Activated CD4-positive, alpha-beta T cell treated with anti-CD3 and anti-CD28 coated beads, Interleukin-2, amount 10 ng/mL, durations not matched to agents 7 days and 5 days (primary cell): ENCODE measurements at places on chromosomes 7 and 10.
A peak's percentile ranks its signal among the peaks of the same experiment; 100 is the strongest.

DNA sequence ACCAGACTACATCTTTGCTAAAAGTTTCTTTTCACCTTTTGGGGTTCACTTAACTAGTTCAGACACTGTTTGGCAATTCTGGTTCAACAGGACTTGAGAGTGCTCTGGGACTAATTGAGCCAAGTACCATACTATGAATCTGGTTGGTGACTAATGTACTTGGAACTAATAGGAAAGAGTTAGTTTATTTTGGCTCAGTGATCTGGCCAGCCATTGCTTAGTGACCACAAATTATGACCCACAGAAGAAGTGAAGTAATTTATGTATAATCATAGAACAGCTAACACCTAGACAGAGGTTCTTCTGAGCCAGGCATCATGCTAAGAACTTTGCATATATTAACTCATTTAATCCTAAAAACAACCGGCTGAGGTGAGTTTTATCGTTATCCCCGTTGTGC is 126.5 kb upstream of the JCAD start:
- DNase-seq, result no peak

DNA sequence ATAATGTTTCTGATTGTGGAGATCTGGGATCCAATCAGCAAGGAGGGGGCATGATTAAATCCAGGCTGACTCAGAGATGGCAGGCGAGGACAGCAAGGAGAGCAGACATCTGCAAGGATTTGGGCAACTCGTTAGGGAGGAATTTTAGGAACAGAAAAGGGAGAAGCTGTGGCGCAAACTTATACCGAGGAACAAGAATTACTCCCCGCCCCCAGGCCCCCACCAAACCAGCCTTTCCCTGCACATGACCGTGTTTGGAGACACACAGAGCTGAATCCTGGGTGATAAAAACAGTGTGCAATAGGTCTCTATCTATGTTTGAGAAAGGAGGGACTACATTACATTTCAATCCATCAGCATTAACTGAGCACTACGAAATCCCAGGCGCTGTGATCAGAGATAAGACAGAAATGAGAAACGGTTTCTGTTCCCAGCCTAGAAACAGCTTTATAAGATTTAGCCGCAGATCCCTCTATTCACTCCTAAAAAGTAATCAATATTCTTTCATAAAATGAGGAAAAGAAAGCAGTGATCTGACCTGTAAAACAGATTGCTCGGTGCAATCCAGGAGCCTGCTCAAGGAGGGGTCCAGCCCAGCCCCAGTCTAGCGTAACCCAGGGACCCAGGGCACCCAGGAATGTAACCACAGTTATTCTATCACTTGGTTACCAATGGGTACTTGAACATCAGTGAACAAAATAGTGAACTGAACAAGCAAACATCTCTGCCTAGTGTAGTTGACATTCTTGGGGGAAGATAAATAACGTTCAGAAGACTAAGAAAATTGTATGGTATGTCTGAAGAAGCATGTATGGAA is 37.2 kb upstream of the RAPGEF5 start:
- no peak for DNase-seq

- DNase-seq, result no peak
Observed at GRCh38 chr7:132878204-132878919, 203.5 kb downstream of the CHCHD3 start.

GRCh38 chr10:129849452-129849750 is 114.7 kb downstream of the EBF3 start:
- no peak for DNase-seq

- no peak for DNase-seq
Observed at GRCh38 chr10:111079241-111079760, 2.5 kb downstream of the ADRA2A start.

DNA sequence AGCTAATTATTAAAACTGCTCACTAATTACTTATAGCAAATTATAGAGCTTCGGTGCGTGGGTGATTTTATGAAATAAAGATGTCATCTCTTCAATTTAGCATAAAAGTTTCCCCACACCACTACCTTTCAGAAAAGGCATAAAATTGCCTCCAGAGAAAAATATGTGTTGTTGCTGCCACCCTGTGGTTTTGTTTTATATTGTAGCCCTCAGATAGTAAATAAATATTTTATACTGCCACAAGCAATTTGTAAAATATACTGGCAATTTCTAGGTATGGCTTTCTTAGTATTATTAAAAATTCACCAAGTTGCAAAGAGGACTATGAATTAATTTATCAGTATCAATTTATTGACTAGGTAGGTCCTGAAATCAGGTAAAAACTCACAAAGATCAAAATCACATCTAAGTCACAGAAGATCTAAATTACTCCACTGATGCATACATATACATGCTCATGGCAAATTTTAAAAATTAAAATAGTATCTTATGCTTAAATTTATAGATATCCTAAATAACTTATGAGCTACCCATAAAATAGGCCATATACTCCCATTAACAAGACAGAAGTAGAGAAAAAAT is 26.5 kb downstream of the ASNS start:
- peak; percentile 35 for DNase-seq

DNA sequence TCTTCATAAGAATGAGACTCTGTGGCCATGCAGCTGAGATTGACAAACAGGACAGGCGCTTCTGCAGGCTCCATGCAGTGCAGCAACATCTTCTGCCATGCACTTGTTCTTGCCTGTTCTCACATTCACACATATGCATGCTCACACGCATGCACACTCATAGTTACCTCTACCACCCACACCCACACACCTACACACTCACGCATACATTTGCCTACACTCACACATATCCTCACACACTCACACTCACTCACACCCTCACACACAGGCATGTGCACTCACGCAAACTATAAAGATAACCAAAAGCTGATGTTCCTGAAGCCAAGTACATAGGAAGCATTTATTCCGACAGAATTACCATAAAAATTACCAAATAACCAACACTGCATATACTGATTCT is 15.7 kb downstream of the GLI3 start:
- no peak for DNase-seq

GRCh38 chr10:15106352-15107013 is 9.3 kb downstream of the RPP38 start:
- peak; percentile 72 for DNase-seq

DNA sequence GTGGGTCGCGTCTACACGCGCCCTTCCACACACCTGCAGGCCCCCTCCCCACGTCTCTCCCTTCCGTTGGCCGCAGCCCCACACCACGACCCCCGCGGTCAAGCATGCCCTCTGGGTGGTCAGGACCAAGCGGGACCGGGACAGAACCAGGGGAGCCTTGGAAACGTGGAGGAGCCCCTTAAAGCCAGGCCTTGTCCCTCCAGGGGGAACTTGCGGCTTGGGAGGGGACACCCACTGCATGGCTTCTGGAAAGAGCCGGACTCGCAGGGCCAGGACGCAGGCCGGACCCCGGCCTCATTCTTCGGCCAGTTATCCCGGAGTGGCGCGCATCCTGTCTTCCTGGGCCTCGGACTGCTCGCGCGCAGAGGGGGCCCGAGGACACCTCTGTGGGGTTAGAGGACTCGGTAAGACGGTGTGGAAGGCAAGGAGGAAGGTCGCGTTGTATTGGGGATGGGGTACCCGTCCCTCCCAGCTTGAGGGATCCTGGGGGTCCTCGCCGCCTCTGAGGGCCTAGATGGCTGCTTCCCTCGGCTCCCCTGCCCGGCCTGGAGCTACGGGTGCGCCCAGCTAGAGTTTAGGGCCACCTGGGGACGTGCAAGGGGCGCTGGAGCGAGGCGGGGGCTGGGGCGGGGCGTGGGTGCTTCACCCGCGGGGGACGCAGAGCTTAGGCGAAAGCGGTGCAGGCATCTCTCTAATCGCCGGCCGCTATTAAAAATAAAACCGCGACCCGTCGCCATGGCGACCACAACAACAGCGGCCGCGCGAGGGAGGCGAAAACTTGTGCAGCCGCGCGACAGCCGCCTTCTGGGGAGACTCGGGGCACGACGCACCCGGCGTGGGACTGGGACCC is 1.8 kb upstream of the PDGFA start:
- DNase-seq, result no peak

DNA sequence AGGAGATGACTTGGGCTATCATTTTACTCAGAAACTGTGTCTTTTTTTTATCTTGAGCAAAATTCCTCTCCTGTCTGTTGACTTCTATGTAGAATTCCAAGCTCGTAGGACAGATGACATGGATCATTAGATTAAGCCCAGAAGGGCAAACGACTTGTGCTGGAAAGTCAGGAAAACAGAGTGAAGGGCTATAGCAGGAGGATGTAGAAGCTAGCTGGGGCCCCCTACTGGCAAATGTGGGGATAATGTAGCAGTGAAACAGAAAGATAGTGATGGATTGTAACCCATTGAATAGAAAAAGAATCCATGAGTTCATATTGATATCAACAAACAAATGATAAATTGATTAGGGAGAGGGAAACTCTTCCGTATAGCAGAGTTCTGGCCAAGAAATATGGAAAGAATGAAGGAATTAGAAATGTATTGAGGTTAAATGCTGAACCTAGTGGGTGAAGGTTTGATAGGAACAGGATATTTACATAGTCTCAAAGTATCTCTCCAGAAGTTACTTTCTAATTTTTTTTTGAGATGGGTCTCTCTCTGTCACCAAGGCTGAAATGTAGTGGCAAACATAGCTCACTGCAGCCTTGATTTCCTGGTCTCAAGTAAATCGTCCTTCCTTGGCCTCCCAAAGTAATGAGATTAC is 103.6 kb downstream of the LYZL1 start:
- DNase-seq, result peak; percentile 40

GRCh38 chr7:105691082-105691679 is 109.9 kb upstream of the EFCAB10 start:
- DNase-seq, result peak; percentile 70

DNA sequence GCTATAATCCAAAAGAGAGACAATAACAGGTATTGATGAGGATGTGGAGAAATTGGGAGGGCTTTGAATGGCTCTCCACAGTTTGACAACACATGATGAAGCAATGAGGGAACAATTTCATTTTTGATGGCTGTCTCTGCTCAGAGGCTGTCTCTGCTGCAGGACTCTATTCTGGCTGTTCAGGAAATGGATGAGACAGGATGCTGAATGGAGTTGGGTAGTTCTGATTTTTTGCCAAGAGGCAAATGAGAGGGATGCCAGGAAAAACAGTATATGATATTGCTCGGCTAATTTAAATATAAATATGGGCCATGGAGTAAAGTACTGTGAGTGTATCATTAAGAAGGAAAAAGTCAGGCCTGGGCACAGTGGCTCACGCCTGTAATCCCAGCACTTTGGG is 16.8 kb downstream of the APBB1IP start:
- no peak for DNase-seq

DNA sequence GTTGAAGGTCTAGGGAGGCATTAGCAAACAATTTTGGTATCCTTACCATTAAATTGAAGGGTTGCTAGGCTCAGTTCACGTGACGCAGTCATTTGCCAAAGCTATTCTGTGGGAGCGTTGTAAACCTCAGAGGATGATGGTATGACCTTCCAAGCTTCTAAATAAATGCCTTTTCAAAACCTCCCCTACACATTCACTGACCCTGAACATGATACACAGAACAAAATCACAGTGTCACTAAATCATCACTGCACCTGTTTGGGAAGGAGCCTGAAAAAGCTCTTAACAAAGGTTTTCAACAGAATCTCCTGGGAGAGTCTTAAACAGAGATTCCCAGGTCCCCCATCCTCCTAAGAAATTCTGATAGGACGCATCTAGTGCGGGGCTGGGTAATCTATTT is 13.2 kb upstream of the CCDC172 start:
- no peak for DNase-seq

GRCh38 chr10:31876652-31877352 is 51.8 kb downstream of the ARHGAP12 start:
- DNase-seq, result no peak

DNA sequence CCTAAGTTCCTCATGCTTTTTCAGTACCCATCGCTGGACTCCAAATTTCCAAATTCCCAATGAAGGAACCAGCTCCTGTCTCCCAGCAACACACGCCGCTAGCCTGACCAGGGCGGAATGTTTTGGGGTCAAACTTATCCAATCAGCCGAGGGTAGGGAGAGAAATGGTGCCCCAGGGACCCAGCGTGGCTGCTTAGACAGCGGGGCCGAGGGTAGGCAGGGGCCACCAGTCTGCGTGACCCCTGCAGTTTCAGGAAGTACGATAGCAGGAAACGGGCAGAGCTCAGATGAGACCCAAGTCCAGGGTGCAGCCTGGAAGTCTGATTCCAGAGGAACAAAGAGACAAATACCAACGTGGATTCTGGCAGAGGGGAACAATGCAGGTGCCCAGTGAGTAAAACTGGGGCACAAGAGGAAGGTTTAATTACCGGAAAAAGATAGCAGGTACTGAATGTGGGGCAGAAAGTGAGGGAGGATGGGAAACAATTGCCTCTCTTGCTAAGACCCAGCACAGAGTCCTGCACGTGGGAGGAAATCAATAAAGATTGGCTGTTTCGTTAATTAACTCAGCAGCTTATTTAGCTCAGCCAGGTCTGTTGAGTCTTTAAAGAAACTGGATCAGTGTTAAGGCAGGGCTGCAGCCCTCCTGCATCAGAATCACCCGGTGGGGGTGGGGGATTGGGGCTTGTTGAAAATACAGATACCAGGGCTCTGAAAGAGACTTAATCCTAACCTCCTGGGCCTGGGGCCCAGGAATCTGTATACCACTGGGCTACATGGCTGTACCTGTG is 50.4 kb upstream of the NFE2L3 start:
- no peak for DNase-seq

GRCh38 chr7:19989906-19990305 is 216.5 kb upstream of the TMEM196 start:
- DNase-seq, result no peak

GRCh38 chr10:69228151-69228550 is 8.0 kb downstream of the HKDC1 start:
- no peak for DNase-seq

DNA sequence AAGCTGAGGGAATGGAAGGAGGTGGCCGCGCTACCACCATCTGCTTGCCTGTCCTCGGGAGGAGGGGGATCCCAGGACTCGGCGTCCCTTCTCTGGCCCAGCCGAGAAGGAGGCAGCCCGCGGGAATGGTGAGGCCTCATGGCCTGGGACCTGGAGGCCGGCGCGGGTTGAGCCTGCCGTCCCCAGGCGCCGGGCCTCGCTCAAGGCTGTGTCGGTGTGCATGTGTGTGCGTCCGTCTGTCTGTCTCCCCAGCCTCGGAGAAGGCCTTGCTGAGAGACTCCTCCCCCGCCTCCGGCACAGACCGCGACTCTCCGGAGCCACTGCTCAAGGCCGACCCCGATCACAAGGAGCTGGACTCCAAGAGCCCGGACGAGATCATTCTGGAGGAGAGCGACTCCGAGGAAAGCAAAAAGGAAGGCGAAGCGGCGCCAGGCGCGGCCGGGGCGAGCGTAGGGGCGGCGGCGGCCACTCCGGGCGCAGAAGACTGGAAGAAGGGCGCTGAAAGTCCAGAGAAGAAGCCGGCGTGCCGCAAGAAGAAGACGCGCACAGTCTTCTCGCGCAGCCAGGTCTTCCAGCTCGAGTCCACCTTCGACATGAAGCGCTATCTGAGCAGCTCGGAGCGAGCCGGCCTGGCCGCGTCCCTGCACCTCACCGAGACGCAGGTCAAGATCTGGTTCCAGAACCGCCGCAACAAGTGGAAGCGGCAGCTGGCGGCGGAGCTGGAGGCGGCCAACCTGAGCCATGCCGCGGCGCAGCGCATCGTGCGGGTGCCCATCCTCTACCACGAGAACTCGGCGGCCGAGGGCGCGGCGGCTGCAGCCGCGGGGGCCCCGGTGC is 1.3 kb downstream of the HMX3 start:
- DNase-seq, result no peak

GRCh38 chr10:95451150-95451549 is 110.0 kb downstream of the SORBS1 start:
- DNase-seq, result no peak
